Stimulated activated CD8-positive, alpha-beta memory T cell treated with anti-CD3 and anti-CD28 coated beads, Interleukin-2, amount 100 ng/mL, for 1 hour (primary cell): ENCODE measurements at places on chromosomes 5 and 9.

GRCh38 chr5:107425541-107426031, 245.2 kb downstream of the EFNA5 start:
- no peak for DNase-seq

- no peak for DNase-seq
These were observed 77.9 kb downstream of the SLIT3 start for GRCh38 chr5:169222934-169223594.

- no peak for DNase-seq
These were observed 39.7 kb upstream of the SPRY4 start for GRCh38 chr5:142364251-142365145.

DNA sequence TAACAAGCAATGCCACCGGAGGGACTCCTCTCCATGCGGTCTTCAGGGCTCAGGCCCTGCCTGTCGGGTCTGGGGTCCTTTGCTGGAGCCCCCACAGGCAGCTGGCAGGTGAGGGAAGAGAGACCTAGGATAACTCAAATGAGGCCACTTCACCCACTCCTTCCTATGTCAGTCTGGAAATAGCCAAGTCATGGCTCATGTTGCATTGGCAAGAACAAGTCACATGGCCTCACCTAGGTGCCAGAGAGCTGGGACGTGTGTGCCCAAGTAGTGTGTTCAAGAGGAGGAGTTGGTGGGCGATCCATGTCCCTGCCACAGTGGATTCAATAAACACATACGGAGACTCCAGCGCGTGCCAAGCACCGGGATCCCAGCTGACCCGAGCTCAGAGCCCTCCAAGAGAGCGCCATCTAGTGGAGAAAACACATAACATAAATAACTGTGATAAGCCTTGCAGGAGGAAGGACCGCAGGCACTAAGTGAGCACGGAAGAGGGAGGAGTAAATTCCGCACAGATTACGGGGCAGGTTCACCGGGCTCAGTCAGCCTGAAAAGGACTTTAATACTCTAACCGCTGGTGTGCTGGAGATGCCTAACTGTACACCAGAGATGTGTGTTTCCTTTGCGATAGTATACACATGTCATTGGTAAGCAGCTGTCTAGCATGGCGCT, 580.8 kb downstream of the CCDC171 start:
- DNase-seq = no peak

- no peak for DNase-seq
These were observed 111.2 kb downstream of the EDIL3 start for GRCh38 chr5:84273517-84273883.

- DNase-seq = no peak
These were observed 23.5 kb downstream of the NTNG2 start for GRCh38 chr9:132185073-132186009.

DNA sequence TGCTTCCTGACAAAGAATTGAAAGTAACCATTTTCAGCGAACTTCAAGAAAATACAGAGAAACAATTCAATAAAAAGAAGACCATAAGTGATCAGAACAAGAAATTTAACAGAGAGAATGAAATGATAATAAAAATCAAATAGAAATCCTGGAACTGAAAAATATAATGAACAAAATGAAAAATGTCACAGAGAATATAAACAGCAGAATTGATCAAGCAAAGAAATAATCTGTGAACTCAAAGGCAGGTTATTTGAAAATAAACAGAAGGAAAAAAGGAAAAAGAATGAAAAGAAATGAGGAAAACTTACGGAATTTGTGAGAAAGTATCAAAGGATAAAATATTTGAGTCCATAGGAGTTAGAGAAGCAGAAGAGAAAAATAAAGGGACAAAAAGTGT, 114.1 kb downstream of the CSNK1G3 start:
- DNase-seq = no peak

DNA sequence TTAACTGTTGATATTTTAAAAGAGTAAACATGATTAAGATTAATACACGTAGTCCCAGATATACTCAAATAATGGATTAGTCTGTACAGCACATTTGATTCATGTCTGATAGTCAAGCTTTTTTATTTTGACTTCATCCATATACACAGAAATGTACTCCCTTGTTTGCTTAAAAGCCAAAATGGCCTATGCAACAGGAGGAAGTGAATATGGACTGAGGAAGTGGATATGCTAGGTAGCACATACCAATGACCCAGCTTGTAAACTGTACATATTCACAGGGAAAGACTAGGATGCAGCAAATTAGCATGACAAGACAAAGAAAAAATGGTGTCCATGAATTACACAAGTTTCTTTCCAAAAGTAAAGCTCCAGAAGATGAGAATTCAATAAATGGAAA, 109.7 kb downstream of the CAAP1 start:
- DNase-seq = no peak

- DNase-seq = no peak
These were observed 21.3 kb upstream of the NDST1 start for GRCh38 chr5:150486402-150487198.

DNA sequence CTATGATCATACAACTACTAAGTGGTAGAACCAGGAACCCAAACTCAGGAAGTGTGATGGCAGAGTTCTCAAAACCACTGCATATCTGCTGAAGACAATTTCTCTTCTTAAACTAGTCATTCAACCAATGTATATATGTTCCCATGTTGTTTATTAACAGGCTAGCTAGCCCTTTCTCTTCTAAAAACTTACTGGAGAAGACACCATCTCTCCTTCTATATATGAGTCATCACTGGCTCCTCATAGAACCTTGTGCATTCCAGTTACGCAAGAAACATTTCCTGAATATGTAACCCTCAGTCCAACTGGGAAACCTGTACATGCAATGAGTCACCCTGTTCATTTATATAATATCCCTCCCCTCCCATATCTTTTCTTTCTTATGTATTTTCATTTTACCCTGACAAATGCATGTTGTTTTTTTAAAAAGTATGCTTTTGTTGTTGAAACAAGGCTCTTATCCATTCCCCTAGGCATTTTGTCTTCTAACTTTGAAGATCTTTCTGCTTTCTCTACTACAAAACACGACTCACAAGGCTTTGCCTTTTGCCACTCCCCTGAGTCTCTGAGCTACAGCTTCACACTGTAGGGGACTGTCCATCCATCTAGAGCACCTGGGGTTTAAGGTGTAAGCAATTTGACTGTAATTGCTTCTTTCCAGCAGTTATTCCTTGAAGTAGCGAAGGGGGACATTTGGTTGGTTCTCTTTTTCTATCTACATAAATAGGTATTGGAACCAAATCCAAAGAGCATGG, 119.5 kb downstream of the ANXA1 start:
- DNase-seq = no peak

DNA sequence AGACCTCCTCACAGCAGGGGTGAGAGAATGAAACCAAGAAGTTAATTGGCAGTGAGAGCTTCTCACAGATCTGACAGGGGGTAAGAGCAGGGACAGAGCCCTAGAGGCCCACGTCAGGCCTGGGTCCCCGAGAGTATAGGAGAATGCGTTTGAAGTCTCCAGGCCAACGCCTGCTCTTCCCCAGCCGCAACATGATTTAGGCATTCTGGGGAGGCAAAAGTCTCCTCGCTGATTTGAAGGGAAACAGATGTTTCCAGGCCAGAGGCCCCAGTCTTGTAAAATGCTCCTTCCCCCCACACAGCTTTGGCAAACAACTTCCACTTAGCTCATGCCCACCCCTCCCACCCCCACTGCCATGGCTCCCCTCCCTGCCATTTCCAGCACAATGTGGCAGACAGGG, 239.2 kb upstream of the TRIM32 start:
- DNase-seq = no peak

DNA sequence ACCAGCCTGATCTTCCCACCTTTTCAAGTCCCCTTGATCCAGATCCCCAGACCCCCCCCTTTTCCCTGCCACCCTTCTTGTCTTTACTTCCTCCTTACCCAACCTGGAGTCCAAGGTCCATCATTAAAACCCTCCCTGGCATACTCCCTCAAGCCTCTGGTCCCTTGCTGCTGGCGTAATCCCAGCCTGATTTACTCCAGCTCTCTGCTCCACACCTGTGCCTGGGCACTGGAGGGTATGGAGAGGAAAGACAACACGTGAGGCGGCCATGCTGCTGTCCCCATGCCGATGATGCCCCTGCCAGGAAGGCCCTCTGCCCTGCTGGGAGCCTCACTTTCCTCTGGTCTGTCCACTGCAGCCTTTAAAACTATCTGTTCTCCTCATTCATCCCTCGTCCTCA, 5.1 kb downstream of the B4GALT7 start:
- DNase-seq = no peak

GRCh38 chr5:133081703-133082102, 29.9 kb downstream of the HSPA4 start:
- no peak for DNase-seq

- DNase-seq = no peak
These were observed 14.2 kb upstream of the MXD3 start for GRCh38 chr5:177325868-177326381.

DNA sequence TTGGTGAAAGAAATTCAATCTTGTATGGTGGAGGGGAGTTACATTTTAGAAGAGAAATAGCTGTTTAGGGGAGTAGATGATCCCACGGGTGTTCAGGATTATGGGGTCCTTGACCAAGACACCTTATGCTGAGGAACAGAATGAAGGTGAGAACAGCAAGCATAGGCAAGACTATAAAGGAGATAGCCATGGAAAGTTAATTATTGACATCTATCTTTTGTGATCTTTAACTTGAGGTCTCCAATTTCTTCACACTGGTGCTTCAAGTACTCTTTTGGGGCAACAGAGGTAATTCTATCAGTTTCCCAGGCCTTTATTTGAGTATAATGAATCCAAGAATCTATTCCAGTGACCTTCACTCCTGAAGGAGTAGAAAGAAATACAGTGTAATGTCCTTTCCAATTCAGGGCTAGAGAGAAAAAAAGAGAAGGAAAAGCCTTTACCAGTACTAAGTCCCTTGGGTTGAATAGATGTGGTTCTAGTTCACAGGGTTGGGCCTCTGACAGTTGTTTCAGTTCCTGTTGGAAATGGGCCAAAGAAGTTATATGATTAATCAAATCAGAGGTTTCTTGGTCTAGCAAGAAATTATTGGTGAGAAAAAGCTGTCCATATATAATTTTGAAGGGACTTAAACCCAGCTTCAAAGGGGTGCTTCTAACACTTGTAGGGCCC, 2104.1 kb upstream of the ACO1 start:
- DNase-seq = no peak

GRCh38 chr5:101437351-101437750, 534.3 kb upstream of the ST8SIA4 start:
- DNase-seq = no peak

DNA sequence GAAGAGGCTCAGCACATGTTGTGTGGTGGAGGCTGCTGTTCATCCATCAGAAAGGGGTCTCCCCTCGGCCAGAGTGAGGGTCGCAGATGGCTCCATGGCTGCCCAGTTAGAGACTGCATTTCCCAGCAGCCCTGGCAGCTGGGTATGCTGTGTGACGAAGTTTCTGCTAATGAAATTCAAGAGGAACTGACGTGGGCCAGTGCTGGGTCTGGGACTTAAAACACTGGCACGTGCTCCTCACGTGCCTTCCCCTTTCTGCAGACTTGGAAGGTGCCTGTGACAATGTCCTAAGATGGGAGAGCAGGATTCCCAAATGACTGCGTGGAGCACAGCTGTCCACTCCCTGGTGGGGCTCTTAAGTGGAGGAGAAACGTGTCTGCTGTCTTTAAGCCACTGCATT, 114.5 kb upstream of the RAPGEF1 start:
- no peak for DNase-seq

GRCh38 chr9:36479101-36479500, 79.0 kb upstream of the RNF38 start:
- DNase-seq = no peak

GRCh38 chr5:61603211-61603908, 271.3 kb downstream of the ZSWIM6 start:
- no peak for DNase-seq

- no peak for DNase-seq
These were observed 79.3 kb upstream of the IRX4 start for GRCh38 chr5:1961952-1962595.

DNA sequence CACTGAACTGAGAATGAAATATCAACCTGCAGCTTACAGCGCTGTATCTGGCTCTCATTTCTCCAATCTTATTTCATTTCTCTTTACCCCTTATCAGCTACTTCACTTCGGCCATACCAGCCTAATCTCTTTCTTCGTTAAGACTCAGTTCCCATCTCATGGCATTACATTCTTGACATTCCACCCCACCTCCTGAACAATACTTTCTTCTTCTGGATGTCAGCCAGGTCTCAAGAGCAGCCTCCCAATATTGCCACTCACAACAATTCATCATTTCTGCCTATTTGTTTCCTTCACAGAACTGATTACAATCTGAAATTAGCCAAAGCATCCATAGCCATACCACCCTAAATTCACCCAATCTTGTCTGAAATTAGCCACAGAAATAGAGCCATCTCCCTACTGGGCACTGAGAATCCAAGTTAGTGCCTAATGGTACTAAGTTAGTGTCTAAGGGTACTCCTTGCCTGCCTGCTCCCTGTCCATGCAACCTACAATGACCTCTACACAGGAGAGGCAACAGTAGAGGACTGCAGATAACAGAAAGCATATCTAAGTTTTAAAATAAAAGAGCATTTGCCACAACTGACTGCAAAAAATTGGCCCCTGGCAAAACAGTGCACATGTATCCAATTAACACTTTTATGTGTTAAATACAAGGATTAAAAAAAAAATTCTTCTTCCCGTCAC, 35.2 kb downstream of the SETX start:
- no peak for DNase-seq

DNA sequence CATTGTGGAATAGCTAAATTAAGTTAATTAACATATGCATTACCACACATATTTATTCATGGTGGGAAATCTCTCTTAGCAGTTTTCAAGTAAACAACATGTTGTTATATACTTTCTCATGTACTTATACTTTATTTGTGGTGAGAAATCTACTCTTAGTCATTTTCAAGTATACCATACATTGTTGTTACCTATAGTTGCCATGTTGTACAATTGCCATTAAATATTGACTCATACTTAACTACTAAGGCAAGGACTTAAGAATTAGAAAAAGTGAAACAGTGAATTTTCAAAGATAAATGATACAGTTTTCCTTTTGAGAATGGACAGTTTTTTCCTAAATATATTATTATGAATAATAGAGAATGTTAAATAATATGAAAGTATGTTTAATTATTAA, 27.7 kb downstream of the UGCG start:
- DNase-seq = no peak

GRCh38 chr5:76800579-76800978, 18.3 kb upstream of the F2RL1 start:
- no peak for DNase-seq

GRCh38 chr5:14687023-14687665, 22.6 kb downstream of the OTULIN start:
- DNase-seq = no peak

DNA sequence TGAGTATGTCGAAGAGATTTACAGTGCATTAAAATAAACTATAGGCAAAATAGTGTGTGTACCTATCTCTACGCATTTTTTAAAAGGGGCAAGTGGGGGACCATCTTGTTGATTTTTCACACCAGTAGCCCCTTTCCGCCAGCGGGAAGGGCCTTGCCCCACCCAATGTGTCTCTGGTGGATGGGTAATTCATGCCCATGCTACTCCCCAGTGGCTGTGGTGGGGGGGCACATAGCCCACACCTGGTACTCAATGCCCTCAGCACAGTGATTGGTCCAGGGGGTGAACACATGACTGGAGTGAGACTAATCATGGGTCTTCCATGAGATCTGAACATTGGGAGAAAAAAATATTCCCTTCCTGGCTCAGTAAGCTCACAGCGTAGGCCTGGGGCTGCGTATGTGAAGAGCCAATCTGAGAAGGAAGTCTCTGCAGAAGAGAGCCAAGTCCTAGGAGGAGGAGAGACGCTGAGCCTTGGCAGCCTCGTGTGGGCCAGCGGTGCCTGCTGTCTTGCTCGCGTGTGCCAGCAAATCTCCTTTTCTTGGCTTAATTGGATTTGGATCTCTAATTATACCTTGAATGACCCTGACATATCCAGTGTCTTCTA, 103.4 kb downstream of the ADAMTS2 start:
- DNase-seq = no peak

GRCh38 chr9:129464972-129465833, 155.7 kb downstream of the C9orf50 start:
- DNase-seq = no peak
